ENCODE measurements at places on chromosomes 6 and 20.

- peak; percentile 30 for DNase-seq
Measured at GRCh38 chr6:151374036-151374683, 17.2 kb downstream of the ZBTB2 start.

DNA sequence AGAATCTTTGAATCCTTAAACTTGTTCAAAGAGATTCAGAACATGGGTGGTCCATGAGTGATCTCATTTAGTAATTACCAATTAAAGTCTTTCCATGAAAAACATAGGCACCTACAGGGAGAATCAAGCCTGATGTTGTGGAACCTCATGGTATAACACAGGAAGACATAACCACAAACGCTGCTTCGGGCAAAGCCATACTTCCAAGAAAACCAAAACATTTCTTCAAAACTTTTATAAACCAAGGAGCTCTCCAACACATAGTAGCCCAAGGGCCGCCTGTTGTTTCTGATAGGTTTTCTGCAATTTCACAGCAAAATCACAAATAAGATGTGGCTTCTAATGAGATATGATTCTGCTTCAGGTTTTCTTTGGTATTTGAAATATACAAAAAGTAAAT lies 2.5 kb downstream of the CHD6 start:
- no peak for DNase-seq

DNA sequence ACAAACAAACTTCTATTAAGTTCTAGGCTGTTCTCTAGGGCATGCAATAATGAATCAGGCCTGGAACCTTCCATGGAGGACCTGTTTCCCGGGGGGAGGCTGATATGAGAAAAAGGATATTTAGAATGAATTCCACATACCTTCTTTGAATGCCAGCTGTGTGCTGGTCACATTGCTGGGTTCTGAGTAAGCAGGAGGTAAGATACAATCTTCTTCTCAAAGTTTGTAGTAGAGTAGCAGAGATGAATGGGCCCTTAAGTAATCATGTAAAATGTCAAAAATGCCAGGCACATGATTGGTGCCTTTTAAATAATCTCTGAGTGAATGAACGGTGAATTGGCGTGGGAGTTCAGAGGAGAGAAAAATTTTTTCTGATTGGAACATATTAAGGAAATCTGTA lies 47.4 kb downstream of the TGM2 start:
- no peak for DNase-seq

DNA sequence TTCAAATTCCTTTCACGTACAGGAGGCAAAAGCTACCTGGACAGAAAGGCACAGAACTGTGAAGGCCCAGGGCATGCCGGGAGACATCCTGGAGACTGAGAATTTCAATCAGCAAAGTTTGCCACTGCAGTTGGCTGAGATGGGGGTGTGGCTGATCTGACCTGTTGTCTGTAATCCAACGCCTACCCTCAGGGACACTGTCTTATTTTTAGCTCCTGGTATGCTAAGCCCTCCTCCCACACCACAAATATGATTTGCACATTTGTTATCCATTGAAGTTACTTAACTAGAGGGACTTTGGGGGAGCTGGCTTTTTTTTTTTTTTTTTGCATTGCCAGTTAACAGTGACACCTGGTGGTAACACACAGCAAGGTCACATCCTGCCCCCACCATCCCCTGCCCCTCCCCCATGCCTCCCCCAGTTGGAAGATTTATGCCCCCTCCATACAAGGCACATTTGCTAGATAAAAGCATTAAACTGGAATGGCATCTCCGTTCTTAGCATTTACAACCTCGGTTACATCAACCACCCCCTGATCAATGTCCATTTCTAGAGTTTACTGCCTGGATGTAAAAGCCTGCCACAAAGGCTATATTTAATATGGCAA lies 40.4 kb downstream of the TTI1 start:
- DNase-seq: peak; percentile 5

DNA sequence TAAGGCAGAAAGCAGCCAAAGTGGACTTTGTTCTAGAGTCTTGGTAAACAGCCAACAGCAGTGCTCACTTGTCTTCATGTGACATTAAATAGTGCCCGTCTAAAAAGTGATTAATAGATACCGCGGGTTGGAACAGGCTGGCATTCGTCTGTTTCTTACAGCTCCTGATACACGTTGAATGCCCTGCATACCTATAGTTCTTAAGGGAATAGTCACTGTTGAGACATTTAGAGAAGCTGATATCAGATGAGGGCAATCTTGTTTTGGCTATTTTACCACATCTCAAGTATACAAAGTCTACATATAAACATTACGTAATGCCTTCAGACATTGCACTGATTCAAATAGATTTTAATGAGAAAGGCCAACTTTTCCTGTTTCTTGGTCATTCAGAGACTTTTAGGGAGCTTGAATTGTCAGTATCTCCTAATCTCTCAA lies 374.9 kb upstream of the FLRT3 start:
- DNase-seq: no peak

GRCh38 chr20:61896058-61896961 lies 169.4 kb downstream of the TAF4 start:
- no peak for DNase-seq

GRCh38 chr6:162620073-162620472 lies 107.5 kb downstream of the PRKN start:
- DNase-seq: no peak

DNA sequence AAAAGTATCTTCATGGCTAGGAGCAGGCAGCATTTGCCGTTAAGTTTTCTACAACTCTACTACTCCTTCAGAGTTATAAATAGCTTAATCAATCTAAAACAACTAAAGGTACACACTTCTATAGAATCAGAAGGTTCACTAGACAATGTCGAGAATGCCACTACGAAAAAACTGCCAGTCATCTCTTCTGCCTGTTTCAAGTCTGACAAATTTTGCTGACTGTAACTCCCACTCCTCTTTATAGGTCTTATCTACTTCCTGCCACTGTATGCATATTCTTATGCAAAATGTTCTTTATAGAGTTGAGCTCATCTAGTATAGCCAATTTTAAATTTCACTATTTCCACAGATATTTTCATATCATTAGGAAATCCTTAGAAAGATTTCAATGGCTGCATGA lies 160.1 kb downstream of the EYS start:
- DNase-seq: no peak

DNA sequence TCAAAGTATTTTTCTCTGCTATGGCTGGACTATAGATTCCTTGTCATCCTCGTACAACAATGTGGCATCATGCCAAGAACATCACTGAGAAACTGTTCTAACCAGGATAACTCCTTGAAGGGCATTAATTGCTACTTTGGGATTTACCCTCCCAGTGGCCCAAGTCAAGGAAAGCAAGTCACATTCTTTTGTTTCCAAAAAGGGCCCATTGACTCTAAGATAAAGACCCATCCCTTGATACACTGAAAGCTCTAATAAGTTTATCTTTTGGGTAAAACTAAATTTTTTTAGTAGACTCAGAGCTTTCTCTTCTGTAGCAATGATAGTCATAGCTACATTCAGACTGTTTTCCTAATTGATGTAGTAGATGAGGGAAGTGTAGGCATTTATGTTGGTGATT lies at the start of gene OR2J3:
Gene OR2J3, plus strand, starts transcription at position 301 of the 400 bp plus-strand sequence. CDS start 3,833 bp downstream, outside the sequence.
- no peak for DNase-seq

DNA sequence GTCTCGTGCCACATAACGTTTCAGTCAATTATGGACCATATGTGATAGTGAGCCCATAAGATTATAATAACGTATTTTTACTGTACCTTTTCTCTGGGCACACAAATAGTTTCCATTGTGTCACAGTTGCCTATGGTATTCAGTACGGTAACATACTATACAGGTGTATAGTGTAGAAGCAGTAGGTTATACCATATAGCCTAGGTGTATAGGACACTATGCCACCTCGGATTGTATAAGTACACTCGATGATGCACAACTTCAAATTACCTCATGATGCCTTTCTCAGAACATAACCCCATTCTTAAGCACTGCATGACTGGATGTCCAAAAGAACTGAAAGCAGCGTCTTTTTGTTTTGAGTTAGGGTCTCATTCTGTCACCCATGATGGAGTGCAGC lies 59.5 kb upstream of the MYO6 start:
- DNase-seq: no peak

- no peak for DNase-seq
Measured at GRCh38 chr6:41801380-41801779, 13.9 kb downstream of the TOMM6 start.

DNA sequence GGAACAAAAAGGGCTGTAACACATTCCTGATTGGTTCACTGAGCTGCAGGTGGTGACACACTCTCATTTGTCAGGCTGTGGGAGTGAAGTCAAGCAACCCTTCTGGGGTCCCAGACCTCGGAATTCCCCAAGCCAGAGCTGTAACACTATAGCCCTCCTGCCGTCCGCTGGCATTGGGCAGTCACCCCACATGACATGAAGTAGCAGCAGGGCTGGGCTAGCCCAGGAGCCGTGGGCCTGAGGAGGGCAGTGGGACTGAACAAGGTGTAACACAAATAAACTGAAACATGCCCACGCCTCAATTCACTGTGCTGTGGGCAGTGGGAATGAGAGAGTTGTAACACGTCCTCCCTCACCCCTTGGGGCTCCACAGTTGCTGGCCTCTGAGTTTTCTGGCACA lies 689.1 kb upstream of the EYS start:
- no peak for DNase-seq
